ENCODE measurements at places on chromosomes 4 and X.

DNA sequence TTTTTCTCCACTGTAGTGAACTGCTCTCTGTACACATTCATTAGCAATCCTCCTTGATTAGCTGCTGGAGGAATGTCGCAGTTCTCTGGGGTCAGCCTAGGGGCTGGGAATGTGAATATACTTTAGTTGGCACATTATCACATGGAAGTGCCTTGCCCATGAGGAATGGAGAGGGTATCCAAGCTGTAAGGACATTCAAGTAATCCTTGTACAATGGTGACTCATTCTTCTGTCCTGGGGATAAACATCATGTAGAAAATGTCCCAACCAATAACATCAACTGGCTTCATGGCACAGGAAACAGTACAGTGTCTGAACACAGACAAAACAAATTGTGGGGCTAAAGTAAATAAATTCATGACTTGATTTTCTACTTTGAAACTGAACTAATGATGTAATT lies 147.1 kb downstream of the GLRA2 start:
- no peak for DNase-seq

- no peak for DNase-seq
Measured at GRCh38 chrX:135328421-135329005, 19.2 kb downstream of the ETDC start.

DNA sequence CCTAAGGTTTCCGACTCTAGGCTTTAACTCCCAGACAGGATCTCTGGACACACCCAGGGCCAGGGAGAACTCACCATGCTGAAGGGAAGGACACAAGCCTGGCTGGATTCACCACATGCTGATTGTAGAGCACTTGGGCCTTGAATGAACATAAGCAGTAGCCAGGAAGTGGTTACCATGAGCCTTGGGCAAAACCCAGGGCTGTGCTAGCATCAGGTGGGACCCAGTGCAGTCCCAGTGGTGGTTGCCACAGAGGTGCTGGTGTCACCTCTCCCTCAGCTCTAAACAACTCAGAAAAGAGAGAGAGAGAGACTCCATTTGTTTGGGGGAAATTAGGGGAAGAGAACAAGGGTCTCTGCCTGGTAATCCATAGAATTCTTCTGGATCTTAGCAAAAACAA lies 77.0 kb downstream of the KLHL13 start:
- DNase-seq = no peak

GRCh38 chr4:102627831-102628523 lies 126.8 kb downstream of the NFKB1 start:
- DNase-seq = peak; percentile 69

GRCh38 chr4:57550198-57550597 lies 440.0 kb upstream of the IGFBP7 start:
- no peak for DNase-seq

DNA sequence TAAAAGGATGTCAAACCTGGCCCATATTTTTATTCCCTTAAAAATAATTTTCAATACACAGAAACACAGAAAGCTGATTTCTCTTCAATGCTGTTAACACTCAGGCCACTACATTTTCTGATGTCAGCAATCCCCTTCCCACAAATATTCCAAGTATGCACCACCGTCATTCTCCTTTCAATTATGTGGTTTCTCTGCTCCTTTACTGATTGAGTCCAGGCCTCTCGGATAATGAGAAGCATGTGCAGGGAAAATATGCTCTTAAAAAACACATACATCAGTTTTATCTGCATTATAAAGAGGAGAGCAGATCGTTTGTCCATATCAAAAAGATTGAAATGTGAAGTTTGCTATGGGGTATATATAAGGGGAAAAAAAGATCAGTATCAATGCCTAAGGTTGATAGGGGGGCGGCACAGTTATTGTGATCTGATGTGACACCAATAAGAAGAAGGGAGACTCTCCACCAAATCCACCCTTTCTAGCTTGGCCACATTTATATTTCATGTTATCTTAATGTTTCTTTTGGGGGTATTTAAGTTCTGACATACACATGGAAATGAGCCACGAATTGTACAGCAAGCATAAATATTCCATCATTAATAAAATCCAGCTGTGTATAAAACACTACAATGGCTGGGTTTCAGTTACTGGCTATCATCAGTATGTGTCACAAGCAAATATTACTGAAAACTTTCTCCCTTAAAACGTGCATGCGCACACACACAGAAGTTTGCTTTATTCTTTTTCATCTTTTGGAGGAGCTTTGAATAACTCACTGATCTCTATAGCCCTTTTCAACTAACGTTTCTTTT lies 6.4 kb downstream of the AMOT start:
- peak; percentile 92 for DNase-seq

DNA sequence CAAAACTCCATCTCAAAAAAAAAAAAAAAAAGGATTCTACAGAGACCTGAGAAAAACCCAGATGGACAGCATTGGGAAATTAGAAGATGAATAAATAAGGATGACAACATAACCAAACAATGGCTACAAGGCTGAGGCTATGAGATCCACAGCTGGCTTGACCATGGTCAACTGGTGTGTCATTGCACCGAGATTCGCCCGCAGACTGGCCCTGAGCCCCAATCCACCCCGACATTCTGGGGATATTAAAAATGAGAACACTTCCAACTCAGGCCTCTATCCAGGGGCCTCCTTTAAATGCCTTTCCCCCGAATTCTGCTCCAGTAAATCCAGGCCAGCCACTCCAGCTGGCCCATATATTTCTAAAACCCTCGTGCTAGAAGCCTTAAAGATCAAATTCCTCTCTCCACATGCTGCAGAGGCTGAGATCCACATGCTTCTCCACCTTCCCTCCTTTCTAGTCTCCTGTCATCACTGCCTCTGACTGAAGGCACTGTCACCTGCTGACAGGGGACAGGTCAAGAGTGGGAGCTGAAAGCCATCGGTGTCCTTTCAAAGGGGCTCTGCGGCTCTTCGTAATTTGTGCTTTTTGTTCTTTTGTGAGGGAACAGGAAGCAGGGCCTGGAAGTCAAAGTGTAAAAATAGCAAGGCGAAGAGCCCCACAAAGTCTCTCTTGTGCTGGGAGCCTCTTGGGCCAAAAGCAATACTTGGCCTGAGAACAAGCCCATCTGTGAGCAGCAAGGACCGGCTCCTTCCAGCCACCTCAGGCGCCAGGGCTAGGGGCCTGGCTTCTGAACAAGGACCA lies 203.7 kb downstream of the NSUN7 start:
- no peak for DNase-seq

DNA sequence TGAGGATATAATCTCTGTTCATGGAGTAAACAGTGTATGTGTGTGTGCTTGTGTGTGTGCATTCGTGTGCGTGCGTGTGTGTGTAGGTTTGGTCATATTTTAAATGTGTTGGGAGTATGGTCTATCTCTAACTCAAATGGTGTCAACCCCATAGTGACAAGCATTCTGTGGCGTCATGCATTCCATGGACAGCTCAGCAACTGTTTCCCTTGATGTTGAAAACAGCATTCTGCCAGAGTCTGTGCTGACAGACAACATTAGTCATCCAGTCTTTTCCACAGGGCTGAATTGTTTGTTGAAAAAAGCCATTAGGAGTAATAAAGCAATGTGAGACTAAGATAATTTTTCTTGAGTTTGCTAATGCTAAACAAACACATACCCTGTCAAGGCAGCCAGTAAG lies 706.6 kb downstream of the PCDH19 start:
- DNase-seq = peak; percentile 15

GRCh38 chr4:101018836-101019235 lies 328.5 kb downstream of the PPP3CA start:
- no peak for DNase-seq

DNA sequence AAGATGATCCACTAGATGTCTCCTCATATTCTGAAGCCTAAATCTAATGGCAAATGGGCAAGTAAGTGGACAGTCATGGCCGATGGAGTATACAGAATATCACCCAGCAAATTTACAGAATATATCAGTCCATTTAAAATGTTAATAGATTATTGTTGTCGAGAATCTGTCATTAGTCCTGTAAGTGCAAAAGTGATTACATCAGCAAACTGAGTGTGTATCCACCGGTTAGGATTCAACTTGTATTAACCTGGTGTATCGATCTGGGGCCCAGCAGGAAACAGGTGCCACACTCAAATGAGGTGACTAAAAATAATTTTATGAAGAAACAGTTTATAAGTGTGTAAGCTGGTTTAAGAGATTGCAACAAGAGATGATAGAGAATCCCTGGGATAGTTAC lies 367.9 kb upstream of the FAM47C start:
- DNase-seq = no peak

GRCh38 chrX:107107459-107107858 lies 11.2 kb downstream of the RBM41 start:
- DNase-seq = no peak

- no peak for DNase-seq
Measured at GRCh38 chr4:163606896-163607691, 112.6 kb downstream of the TMA16 start.

DNA sequence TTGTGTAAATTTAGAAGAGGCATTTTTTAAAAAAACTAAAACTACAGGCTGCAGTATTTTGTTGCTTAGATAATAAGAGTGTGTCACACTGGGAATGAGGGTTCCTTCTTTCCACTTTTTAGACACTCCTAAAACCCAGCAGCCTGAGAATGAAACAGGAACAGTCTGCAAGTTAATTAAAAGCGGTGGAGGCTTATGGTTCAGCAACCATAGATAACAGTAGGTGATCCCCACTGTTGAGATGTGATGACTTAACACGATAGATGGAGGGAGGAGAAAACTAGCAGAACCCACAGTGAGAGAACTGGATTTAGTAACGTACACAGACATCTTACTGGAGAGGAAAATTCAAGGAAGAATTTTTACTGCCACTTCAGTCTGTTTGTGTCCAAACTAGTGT lies 767.3 kb downstream of the C4orf33 start:
- no peak for DNase-seq

- peak; percentile 95 for DNase-seq
Measured at GRCh38 chrX:13428053-13428786, 108.4 kb upstream of the ATXN3L start.

GRCh38 chr4:165380805-165381204 lies 2.0 kb downstream of the CPE start:
- no peak for DNase-seq

- DNase-seq = no peak
Measured at GRCh38 chr4:186765673-186766546, 42.3 kb upstream of the FAT1 start.

- DNase-seq = peak; percentile 51
Measured at GRCh38 chr4:82629238-82630000, 67.6 kb upstream of the TMEM150C start.

GRCh38 chrX:153521034-153521433 lies 3.6 kb downstream of the ATP2B3 start:
- DNase-seq = no peak

GRCh38 chrX:626745-627509 lies 3.7 kb upstream of the SHOX start:
- DNase-seq = no peak

DNA sequence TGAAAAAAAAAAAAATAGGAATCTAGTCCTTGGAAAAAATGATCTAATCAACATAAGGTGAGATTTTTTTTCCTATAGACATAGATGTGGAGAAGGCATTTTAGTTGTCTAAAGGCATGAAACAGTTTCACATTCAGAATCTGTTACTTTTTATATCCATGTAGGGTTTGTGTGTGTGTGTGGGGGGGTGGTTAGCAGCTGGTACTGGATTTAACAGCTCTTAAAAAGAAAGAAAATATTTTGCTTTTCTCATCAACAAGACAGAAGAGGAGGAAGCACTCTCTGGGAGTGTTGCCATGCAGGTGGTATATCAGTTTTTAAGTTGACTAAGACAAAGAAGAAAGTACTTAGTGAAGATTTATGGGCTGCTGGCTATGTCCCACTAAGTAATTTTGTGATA lies 122.3 kb downstream of the VCX3B start:
- no peak for DNase-seq

- DNase-seq = peak; percentile 5
Measured at GRCh38 chr4:89283226-89284009, 24.2 kb downstream of the GPRIN3 start.

GRCh38 chr4:83231620-83232076 lies 53.0 kb downstream of the COQ2 start:
- DNase-seq = peak; percentile 28
